ENCODE measurements at places on chromosomes 6 and 20. TPM values are rescaled to one million over a fixed set of nuclear protein-coding genes. Genes with fewer than 3 reads are reported as not detected.

- DNase-seq, result no peak
Observed at GRCh38 chr20:6709910-6710595, 57.4 kb upstream of the BMP2 start.

DNA sequence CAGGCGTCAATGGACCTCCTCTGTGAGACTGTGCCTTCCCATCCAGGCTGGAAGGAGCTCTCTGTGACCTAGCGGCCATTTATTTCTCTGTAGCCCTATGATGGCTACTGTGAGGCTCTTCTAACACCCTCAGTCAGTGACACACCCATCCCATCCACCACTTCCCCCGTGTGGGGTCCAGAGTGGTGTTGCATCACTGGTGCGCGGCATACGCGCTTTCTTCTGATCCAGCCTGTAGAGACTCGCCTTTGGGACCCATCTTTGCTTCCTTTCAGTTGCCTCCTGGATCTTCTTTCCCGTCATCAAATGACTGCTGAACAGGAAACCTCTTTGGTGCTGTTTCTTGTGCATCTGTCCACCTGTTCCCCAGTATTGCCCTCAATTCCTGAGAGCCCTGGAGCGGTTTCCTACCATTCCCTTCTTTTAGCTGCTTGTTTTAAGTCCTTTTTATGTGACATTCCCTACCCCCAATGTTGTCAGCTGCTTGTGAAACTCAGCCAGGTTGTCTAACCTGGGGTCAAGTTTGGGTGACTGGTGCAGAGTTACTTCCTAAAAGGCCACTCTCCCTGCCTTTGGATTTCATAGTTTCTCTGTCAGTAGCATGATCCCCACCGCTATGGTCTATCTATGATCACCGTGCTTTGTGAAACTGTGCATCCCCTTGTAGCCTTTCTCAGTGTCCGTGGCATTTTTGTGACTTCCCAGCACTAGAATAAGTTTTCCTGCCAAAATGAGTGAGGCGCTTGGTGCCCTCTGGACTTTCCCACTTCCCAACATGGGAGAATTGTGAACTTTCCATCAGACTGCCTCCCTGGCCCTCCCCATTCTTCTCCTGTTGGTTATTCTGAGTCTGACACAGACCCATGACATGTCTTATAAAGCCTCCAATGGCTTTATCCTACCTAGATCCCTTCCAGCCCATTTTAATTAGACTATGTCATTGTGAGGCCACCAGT, 5.7 kb downstream of the PRR3 start:
- no peak for DNase-seq

The KIF25 gene
- total RNA-seq, result not detected

GRCh38 chr6:154632119-154632518, 101.1 kb upstream of the SCAF8 start:
- no peak for DNase-seq

DNA sequence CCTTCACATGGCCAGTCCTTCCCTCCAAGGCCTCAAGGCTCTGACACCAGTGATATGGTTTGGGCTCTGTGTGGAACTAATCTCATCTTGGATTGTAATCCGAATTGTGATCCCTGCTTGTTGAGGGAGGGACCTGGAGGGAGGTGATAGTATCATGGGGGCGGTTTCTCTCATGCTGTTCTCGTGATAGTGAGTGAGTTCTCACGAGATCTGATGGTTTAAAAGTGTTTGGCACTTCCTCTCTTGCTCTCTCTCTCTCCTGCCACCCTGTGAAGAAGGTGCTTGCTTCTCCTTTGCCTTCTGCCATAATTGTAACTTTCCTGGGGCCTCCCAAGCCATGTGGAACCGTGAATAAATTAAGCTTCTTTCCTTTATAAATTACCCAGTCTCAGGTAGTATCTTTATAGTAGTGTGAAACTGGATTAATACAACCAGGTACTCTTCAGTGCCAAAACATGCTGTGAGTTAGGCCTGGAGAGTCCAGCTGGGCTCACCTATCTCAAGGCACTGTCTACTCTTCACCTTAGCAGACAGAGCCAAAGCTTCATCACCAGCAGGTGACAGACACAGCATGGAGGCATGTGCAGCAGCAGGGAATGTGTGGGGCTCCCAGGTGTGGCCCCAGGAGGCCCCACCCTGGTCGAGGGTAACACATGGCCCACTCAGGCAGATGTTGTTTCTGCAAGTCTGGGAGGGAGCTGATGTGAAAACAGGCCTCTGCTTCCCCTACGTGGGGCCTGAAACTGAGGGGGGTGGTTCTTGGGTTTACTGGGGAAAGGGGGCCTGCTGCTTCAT, 97.5 kb upstream of the CDYL start:
- peak; percentile 42 for DNase-seq

The HLA-DQA2 gene
- total RNA-seq, result 3.2 TPM

GRCh38 chr20:62925076-62925419, 1.3 kb downstream of the DIDO1 start:
- no peak for DNase-seq

The OR12D3 gene
- total RNA-seq, result not detected

The CST1 gene
- not detected for total RNA-seq

DNA sequence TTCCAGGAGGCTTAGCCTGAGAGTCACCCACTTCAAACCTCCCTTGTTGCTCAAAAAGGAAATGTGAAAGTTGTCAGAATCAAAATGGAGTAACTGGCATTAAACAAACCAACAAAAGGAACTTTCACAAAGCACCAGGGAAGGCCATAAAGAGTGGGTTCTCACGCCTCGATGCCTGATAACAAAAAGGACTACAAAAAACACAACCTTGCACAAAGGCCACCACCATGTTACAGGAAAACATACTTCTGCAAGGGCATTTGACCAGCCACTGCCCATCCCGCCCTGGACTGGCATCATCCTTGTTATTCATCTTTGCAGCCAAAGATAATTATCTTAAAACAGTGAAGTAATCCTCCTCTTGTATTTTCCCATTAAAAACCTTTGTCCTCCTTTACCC, 34.8 kb downstream of the RNASET2 start:
- no peak for DNase-seq

- no peak for DNase-seq
Observed at GRCh38 chr6:106272287-106272686, 53.3 kb downstream of the ATG5 start.

- no peak for DNase-seq
Observed at GRCh38 chr20:17995967-17996819, 27.4 kb downstream of the MGME1 start.

The KHDC1L gene
- not detected for total RNA-seq

GRCh38 chr6:95318137-95318536, 259.2 kb upstream of the MANEA start:
- no peak for DNase-seq

GRCh38 chr20:1368448-1369199, 24.2 kb downstream of the FKBP1A start:
- DNase-seq, result peak; percentile 66

DNA sequence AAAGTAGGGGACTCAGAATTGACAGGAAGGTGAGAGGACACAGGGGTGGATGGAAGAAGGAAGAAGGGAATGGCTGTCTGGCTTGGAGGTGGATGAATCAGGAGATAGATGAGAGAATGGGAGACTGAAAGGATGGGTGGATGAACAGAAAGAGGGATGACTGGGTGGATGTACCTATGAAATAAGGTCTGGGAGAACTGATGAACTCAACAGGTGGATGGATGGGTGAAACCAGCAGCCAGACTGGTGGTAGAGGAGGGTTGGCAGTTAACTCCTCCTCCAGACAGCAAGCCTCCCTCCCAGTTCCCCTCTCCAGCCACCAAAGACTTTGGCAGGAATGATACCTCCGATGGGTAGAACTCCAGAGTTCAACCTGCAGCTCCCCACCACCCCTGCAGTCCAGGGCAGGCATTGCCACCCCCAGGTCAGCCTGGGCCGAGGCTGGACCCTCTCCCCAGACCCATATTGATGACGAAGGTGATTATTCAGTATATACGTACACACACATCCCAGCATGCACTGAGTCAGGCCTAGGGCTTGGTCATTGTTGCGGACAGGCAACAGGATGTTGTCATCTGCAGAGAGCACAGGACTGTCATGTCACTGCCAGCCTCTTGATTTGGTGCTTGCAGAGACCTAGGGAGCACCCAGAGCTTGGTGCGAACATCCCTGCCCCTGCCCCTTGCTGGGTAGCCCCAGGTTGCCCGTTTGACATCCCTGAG, 2.0 kb downstream of the SUN5 start:
- DNase-seq, result no peak

- DNase-seq, result no peak
Observed at GRCh38 chr6:82072751-82073150, 174.8 kb downstream of the IBTK start.

The FABP7 gene
- not detected for total RNA-seq

- DNase-seq, result no peak
Observed at GRCh38 chr20:33337119-33337518, 54.1 kb downstream of the BPIFB1 start.

DNA sequence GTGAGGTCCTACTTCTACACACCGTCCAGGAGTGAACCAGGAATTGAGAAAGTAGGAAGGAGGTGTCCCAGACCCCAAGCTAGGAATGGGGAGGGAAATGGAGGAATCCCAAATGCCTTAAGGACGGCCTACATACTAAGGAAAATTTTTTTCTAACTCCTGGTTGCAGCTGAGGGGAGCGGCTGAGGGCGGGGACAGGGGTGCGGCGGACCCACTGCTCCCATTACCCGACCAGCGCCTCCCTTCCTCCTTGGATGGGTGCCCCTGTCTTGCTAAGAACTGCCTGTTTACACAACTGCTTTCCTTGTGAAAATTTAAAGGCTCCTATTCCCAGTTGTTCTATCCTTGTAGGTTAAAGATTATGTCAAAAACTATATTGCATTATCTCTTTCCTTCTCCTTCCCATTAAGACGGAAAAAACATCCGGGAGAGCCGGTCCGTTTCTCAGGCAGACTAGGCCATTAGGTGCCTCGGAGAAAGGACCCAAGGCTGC, 699 bp upstream of the HSPA1B start:
- peak; percentile 95 for DNase-seq

The FAM184A gene
- total RNA-seq, result 11.2 TPM

The SIRPB2 gene
- total RNA-seq, result 6.6 TPM

DNA sequence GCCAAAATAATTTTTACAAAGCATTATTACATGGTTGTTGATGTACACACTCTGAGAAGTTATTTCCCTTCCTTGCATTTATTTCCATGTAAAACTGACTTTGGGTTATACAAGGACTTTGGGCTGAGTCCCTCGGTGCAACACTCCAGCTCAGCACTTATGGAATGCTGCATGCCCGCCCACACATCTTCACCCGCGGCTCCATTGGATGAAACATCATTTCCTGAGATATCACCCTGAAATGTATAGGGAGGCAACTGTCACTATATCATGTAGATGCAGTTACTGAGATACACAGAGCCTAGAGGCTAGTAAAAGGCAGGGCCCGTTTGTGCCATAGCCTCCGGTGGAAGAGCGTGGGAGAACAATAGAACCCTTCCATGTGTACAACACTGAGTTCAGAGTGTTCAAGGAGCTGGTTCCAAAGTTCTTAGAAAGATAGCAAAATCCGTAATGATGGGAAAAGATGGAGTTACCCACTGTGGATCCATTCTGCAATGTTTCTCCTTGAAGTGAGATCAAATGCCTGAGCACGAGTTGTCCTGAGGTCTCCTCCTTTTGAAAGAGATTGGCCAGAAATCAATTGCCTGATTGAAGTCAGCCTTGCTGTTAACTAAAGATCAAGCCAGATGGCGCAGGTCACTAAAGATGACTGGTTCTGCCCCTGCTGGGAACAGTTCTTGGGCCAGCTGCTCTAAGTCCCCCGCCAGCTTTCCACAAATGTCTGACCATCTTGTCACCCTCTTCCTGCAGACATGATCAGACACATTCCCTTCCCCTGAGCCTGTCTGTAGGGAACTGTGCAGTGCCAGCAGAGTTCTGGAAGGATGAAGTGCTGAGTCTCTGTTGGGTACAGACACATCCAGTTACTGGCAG, 100.9 kb upstream of the IYD start:
- no peak for DNase-seq

- no peak for DNase-seq
Observed at GRCh38 chr6:150142097-150142669, 661 bp upstream of the PPP1R14C start.

The NHSL1 gene
- 10.4 TPM for total RNA-seq

GRCh38 chr6:8414844-8415243, 20.5 kb downstream of the SLC35B3 start:
- DNase-seq, result no peak

The ARG1 gene
- total RNA-seq, result 1.3 TPM

- peak; percentile 3 for DNase-seq
Observed at GRCh38 chr6:17015144-17015543, 86.7 kb upstream of the STMND1 start.

GRCh38 chr6:167079853-167080297, 43.0 kb upstream of the CCR6 start:
- no peak for DNase-seq

- no peak for DNase-seq
Observed at GRCh38 chr6:36724514-36725390, 27.1 kb downstream of the RAB44 start.

The TGM3 gene
- total RNA-seq, result 0.83 TPM

GRCh38 chr6:44162876-44163625, 4.4 kb downstream of the CAPN11 start:
- DNase-seq, result no peak

GRCh38 chr6:34518669-34519365, 37.3 kb downstream of the SPDEF start:
- DNase-seq, result no peak

- no peak for DNase-seq
Observed at GRCh38 chr6:134358320-134358719, 40.4 kb upstream of the SGK1 start.

DNA sequence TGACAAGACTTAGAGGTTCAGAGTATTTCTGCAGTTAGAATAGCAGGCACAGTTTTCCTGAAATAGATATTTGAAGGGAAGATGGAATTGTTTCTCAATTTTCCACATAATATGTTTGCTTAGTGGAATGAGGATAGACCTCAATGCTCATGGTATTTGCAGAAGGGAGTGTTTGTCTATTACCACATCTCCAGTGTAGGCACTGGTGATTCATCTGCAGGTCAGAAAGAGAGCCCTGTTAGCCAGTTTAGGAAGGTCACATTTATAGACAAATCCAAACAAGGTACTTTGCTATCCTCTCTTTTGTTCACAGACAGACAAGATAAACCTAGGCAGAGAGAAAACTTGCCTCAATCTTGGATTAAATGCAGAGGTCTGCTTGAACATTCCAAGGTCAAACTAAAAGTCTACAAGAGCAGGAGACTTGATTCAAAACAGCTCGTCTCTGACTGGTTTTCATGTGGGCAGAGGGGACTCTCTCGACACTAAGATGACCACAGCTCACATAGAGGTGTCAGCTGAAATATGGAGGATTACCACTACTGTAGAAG, 22.8 kb downstream of the ISM1 start:
- DNase-seq, result no peak

The MDC1 gene
- 10.8 TPM for total RNA-seq

DNA sequence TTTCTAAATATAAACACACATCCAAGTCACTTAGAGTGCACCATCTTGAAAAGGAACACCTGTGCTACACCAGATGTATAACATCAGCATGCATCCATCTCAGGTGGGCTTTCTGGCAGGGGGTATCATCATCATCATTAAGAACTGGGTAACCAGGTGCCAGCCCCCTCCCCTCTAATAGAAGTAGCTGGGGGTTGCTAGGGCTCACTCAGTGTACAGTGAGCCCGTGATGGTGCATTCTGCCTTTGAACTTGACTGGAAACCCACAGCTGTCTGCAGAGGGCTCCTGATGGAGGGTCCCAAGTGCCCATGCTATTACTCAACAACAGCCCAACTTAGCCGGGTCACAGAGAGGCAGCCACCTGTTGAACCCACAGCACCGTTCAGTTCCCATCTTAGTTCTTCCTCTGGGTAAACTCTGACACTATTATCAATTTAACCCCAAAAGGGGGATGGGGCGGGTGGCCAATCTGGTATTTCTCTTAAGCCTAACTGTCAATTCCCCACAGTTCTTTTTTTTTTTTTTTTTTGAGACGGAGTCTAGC, 32.7 kb upstream of the CCND3 start:
- no peak for DNase-seq

- no peak for DNase-seq
Observed at GRCh38 chr6:29864037-29864810, 36.6 kb downstream of the HLA-G start.

The HSPA1B gene
- total RNA-seq, result 298 TPM

The CENPW gene
- total RNA-seq, result 4.2 TPM

All from esophagus muscularis mucosa (tissue), 4 donors.